ENCODE measurements at places on chromosomes 2 and 18.

DNA sequence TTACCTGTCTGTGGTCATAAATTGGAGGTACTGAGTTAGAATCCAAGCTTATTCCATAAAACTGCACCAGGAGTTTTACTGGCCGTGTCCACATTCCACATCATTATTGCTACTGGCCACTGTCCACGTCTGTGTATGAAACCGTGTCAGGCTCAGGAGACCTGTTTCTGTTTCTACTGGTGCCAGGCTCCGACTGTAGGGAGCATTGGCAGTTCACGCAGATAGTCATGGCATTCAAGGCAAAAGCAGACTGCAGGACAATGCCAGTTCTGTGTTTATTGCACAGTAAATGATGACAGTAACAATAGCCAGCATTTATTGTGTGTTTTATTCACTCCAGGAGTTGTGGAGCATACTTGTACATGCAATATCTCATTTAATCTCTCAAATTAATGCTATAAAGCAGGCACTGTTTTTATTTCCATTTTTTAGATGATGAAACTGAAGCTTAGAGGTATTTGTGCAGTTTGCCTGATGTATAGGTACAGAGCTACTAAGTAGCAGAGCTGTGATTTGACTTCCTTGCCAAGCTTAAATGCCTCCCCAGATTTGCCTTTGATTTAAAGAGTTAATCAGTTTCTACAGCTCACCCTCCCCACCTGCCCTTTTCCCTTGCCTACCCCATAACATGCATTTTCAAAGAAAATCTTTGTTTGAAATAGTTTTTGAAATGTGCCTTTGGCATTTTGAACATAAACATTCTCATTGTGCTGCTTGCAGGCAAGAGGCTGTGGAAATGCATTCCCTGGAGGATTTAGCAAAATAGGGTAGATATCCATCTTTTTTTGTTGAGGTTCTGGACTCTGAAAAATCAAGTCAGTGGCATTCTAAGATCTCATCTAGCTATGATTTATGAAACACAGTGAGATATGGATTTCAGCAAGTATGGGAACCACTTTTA lies 55.5 kb downstream of the MAP4K4 start:
- DNase-seq, result peak; percentile 73

DNA sequence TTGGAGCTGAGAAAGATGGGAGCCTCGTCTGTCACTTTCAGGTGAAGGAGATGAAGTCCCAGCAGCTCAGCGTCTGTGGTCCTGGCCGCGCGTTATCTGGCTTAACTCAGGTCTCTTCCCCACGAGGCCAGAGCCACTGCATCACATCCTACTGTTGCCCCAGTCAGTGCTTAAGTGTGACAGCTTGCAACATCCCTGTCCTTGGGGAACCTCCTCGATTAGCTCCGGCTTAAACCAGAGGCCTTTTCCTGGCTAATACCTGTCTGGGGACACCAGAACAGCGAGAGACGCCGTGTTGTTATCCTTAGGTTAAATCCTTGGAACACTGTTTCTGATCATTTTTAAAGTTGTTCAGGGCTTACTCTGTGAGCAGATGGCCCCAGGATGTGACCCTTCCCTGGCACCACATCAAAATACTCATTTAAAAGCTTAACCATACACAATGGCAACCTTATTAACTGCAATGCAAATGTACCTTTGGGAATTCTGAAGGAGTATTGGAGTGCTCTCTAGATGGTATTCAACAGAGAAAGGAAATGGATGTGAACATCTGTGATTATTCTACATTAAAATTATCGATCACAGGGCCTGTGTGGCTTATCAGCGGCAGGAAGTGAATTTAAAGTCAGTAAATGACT lies 61.2 kb upstream of the SPP2 start:
- no peak for DNase-seq

DNA sequence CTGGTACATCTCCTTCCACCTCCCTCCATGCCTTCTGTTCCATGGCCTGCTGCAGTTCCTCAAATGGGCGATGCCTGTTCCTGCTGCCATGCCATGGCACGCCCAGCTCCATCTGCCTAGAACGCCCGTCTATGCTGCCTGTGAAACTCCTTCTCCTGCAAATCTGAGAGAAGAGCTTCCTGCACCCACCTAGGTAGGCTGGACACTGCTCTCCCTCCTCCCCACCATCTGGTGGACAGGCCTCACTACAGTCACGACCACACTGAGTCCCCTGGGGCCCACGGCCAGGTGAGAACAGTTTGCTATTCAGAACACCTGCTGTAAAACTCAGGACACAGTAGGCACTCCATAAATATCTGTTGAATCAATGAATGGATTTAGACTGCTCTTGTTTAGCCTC lies 92.4 kb downstream of the LAMA1 start:
- DNase-seq, result no peak

- DNase-seq, result no peak
These were observed 1.6 kb downstream of the TIMM21 start for GRCh38 chr18:74149878-74150277.

DNA sequence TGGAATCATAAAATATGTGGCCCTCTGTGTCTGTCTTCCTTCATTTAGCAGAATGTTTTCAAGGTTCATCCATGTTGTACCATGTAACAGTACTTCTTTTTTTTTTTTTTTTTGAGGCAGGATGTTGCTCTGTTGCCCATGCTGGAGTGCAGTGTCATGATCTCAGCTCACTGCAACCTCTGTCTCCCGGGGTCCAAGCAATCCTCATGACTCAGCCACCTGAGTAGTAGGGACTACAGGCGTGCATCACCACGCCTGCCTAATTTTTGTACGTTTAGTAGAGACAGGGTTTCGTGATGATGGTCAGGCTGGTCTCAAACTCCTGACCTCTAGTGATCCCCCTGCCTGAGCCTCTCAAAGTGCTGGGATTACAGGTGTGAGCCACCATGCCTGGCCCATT lies 31.2 kb downstream of the RAB1A start:
- no peak for DNase-seq

DNA sequence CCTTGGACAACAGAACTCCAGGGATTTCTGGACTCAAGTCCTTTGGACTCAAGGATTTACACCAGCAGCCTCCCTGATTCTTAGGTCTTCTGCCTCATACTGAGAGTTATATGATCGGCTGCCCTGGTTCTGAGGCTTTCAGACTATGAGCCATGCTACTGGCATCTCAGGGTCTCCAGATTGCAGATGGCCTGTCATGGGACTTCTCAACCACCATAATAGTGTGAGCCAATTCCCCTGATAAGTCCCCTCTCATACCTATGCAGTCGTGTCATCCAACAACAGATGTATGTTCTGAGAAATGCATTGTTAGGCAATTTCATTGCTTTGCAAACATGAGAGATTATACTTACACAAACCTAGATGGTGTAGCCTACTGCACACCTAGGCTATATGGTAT lies 61.4 kb upstream of the MSTN start:
- peak; percentile 59 for DNase-seq

DNA sequence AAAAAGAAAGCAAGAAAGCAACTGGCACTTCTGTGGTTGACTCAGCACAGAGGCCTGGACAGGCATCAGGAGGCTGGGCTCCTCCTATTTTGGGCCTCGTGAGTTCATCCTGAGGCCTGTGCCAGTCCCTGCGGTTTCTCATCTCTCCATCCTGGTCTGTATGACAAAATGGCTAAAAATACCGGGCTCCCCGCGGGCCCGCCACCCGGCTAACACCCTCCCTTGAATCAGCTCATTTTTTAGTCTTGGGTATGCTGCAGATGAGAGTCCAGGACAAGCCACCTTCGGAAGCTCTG lies 62.3 kb upstream of the YWHAQ start:
- DNase-seq, result peak; percentile 66

GRCh38 chr2:108228537-108228936 lies 11.2 kb upstream of the SULT1C3 start:
- no peak for DNase-seq

GRCh38 chr18:26621161-26622026 lies 73.0 kb upstream of the KCTD1 start:
- DNase-seq, result peak; percentile 13

DNA sequence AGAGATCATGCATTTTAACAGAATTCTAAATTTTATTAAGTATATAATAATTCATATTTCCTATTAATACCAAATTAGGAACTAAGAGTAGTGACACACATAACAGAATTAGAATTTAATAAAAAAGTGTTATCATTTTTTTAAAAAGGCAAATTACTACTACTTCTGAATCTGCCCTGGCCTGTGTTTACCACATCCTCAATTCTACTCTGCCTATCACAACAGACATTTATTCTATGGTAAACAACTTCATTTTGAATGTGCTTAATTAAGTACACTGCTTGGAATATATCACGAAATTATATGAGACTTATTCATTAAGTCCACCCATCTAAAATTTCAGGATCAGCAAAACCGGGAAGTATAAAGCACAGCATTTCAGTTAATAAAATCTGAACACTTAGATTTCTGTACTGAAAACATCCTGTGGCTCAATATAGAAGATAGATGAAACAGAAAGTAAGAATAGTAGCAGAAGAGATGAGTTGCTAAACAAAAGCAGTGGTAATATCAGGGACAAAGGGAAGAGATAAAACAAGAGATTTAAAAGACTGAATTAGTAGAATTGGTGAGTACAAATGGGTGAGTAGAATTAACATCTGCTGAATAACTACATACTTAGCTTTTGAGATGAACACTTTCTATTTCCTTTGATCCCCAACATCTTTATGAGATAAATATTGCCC lies 3.7 kb downstream of the SMC6 start:
- no peak for DNase-seq

All from fibroblast of skin of back (primary cell).